Esophagus squamous epithelium (tissue), 5 donors: ENCODE measurements at places on chromosomes 13 and 19.

- no peak for DNase-seq
These were observed at the start of gene TEAD2 for GRCh38 chr19:49362048-49362928. TSS of gene TEAD2 (minus strand) at chr19:49362416. CDS start at chr19:49360075, 2,341 bp downstream.

DNA sequence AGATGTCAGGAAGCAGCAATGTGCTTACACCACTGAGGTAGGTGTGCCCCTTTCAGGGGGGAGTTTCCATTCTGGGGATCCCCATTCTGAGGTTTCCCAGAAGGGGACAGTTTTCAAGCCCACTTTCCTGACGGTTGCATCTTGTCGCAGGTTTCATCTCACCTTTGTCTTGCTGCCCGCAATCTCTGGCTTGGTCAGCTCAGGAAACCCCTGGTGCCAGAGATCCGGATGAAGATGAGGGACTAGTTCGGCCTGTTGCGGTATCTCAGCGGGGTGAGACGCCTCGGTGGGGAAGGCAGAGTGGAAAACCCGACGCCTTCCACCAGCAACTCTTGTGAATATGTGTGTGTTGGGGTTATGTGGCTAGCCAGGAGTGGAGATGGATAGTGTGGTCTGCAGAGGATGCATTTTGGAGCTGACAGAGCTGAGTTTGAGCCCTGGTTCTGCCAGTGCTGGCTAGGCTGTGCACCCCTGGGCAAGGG is 13.1 kb downstream of the TNFSF9 start:
- DNase-seq, result no peak

DNA sequence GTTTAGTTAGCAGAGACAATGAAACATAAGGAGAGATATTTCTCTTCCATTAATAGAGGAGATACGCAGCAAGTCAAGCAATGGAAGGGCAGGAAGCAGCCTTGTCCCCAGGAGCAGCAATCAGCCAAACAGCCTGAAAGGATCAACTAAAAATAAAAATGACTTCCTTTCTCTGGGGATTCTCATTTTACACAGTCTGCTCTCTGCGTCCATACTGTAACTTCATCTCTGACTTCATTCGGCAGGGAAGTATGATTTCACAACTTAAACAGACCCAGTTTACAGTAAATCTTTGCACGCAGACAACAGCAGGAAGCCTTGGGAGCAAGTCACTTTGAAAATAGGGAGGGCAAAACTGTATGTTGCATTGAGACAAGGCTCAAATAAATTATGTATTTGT is 826.7 kb downstream of the DIAPH3 start:
- DNase-seq, result no peak

- DNase-seq, result no peak
These were observed 4.0 kb upstream of the HOOK2 start for GRCh38 chr19:12779162-12779993.

DNA sequence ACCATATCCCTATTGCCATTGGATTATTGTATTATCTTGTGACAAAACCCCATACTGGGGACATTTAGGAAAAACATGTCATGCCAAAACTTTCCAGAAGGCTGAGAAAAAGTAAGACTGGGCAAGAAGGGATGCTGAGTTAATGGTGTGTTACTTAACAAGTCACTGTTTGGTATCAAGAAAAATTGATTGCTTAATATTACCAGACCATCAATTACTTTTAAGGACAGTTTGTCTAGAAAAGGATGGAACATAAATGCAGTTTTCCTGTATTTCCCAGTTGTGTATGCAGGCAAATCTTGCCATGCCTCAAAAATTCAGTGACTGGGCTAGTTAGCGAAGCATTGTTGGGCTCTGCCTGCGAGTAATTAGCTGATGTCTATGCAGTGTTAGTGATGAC is 705.6 kb upstream of the MIR17HG start:
- no peak for DNase-seq
